Effector memory CD4-positive, alpha-beta T cell (primary cell): ENCODE measurements at places on chromosomes 4 and X.

GRCh38 chr4:138911909-138912703, 103.5 kb upstream of the NOCT start:
- no peak for DNase-seq

DNA sequence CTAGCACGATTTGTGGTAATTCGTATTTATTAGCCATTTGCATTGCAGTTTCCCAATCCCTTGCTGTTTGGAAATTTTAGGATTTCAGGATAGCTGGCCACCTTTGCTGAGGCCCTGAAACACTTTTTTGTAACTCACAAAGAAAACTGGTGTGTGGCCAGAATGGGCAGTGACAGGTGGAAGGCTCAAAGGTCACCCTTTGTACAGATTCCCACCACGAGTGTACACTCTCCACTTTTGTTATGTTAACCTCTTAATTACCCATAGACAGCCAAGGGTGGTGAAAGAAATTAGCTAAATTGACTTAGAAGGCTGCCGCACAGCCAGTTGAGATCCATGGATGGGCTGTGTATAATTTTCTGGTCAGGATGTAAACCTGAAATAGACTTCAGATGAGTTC, 109.7 kb upstream of the ARX start:
- DNase-seq, result no peak

- no peak for DNase-seq
Observed at GRCh38 chr4:103410386-103410785, 212.2 kb upstream of the CENPE start.

- DNase-seq, result no peak
Observed at GRCh38 chr4:3391422-3391821, 50.3 kb upstream of the HGFAC start.

- DNase-seq, result no peak
Observed at GRCh38 chrX:48513670-48514069, 4.9 kb downstream of the PORCN start.

DNA sequence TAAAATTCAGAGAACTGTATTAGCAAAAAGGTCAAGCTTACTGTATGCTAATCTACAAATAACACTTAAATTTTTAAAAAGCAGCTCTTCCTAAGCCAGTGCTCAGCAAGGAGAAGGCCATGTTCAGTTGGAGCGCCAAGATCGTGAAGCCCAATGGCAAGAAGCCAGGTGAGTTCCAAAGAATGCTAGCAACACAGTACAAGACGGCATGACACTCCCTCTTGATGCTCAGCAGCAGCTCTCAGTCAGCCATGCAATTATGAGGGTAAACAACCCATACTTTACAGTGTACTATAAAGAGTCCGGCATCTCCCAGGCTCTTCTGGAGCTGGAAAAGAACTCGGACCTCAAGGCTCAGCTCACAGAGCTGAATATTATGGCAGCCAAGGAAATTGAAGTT, 34.9 kb downstream of the STX18 start:
- no peak for DNase-seq

GRCh38 chrX:49915361-49916222, 6.8 kb upstream of the CLCN5 start:
- peak; percentile 26 for DNase-seq

DNA sequence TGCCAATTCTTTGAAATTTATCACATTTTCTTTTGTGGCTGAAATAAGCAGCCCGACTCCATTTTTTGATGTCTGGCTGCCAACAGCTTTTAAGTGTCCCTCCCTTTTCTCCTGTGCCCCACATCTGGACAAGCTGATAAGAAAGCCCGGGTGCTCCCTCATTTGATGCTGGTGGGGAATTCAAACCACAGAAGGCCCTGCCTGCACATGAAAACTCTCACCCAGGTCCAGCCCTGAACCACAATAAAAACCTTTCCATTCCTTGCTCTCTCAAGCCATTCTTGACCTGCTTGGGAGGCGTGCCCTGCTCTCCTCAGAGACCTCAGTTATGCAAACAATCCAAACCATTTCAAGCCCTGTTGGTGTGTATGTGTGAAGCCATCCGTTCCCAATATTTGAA, 93.9 kb downstream of the FAM53A start:
- no peak for DNase-seq

- DNase-seq, result no peak
Observed at GRCh38 chr4:41373221-41373620, 116.5 kb downstream of the UCHL1 start.

DNA sequence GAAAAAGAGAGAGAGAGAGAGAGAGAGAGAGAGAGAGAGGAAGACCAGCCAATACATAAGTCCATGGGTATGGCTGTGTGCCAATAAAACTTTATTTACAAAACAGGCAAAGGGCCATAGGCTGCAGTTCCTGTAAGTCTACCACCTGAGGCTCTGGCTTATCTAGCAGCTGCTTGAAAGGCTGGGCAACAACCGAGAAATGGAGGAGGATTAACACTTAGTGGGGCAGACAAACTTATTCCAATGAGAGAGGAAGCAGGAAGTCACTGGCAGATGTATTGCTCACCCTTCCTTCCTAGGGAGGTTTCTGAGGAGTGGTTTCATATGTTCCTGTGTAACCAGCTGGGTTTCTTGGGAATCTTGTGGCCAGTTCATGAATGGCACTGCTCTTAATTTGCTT, 4.7 kb upstream of the GPR143 start:
- no peak for DNase-seq

- no peak for DNase-seq
Observed at GRCh38 chrX:66654411-66654810, 15.5 kb upstream of the EDA2R start.

DNA sequence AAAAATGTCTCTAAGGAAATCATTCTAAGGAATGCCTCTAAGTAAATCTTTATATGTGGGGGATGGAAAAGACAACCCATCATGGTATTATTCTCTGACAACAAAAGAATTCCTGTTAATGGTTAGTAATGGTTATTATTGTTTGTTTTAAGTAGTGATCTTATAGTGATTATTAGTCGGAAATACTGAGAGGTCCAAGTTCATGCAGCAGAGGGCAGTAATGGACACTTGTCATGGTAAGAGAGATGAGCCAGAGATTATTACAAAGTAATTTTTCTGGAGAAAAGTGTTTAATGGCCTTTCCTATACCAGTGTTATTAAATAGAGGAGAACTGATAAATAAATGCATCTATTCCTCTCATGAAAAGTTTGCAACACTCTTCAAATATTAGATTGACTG, 8.1 kb upstream of the DKK2 start:
- DNase-seq, result no peak

- DNase-seq, result no peak
Observed at GRCh38 chrX:108090491-108091263, 665 bp downstream of the PSMD10 start.

GRCh38 chr4:76736414-76736813, 161.5 kb downstream of the SOWAHB start:
- DNase-seq, result no peak

GRCh38 chrX:9737363-9737762, 28.3 kb downstream of the GPR143 start:
- DNase-seq, result no peak

GRCh38 chrX:13144927-13145655, 100.7 kb upstream of the FAM9C start:
- DNase-seq, result no peak

DNA sequence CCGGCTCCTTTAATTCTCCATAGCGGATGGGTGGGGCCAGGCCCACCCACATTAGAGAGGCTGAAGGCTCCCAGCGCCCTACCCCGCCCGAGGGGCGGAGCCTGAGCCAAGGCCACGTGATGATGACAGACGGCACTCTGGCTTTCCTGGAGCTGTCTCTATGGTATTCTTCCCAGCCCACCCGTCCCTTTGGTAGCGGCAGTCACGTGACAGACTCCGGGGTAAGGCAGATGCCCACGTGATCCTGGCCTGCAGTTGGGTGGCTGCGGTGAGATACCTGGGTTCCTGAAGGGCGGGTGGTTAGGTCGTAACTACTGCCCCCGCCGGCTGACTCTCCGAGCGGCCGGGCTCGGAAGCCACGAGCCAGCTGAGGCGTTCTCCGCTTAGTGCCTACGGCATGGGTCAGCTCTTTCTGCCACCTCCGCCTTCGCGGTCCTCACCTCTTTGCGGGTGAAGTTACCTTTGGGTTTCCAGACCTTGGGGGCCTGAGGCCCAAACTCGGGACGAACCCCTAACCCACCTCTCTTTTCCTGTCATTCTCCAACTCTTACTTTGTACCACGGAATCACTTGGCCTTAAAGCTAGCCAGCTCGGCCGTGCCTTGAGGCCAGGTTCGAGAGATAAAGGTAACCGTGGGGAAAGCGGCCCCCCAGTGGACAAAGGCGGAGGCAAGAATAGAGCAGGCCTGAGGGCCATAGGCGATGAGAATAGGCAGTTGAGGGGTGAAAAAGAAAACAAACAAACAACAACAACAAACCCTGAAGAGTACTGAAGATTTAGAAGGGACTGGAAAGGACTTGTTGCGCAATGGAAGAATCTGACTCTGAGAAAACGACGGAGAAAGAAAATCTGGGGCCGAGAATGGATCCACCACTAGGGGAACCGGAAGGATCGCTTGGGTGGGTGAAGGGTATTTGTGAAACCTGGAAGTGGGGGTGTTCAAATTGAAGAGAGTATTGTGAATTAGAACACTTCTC, at the start of gene RRAGB:
TSS of gene RRAGB (plus strand) at position 229 of the 977 bp plus-strand sequence. CDS start at position 808, 579 bp downstream.
- DNase-seq, result peak; percentile 85

DNA sequence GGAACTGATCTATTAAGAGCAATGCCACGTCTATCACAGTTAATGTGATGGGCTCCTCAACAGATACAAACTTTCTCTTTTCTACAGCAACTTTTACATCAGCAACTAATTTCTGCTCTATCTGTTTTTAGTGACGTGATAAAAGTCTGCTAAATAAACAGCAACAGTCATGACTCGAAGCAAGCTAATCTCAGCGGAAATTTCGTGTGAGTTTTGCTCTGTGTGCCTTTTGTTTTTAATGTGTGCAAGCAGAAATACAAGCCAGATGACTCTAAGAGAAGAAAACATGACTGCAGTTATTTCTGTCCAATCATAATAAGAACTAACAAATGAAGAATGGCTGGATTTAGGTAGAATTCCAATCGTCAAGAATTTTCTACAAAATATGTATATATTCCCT, 214.3 kb downstream of the LDB2 start:
- DNase-seq, result no peak

DNA sequence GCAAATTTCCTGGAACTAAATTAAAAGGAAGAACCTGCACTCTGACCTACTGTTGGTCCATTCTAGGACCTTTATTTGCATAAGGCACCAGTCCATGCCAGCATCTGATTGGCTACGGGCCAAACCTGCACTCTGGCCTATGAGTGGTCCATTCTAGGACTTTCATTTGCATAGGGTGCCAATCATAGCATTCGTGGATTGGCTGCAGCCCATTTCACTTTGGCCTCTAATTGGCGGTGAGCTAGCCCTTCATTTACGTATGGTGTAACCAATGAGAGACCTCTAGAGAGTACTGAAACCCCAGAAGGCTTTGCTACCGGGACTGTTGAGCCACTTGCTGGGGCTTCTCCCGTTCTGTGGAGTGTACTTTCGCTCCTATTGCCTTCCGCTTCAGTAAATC, 6.1 kb upstream of the RNF175 start:
- DNase-seq, result no peak

DNA sequence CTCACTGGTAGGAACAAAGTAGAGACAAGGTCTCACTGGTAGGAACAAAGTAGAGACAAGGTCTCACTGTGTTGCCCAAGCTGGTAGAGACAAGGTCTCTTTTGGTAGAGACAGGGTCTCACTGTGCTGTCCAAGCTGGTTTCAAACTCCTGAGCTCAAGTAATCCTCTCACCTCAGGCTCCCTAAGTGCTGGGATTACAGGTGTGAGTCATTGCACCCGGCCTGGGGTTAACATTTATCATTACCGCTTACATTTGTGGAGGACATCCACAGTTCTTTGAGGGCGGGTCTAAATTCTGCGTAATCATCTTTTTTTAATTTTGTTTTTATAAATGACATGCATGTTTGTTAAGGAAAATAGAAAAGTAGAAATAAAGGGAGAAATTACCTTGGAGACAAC, 12.0 kb downstream of the RAB33B start:
- no peak for DNase-seq

- no peak for DNase-seq
Observed at GRCh38 chrX:154322890-154323289, 27.3 kb downstream of the TKTL1 start.

DNA sequence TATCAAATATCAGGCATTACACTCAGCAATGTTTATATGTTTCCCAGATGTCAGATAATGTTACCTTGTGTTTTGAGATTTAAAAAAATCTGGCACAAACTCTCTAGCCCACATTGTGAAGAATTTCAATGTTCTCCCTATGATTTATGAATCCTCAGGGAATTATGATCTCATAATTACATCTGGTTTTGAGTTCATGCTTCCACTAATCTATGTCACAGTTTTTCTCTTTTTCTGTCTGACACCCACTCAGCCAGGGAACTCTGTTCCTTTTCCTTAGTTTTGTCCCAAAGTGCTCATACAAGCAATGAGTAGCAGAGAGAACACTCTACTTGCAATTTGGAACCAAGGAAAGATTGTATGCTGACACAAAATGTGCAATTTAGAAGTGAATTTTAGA, 212.1 kb upstream of the POF1B start:
- DNase-seq, result no peak

- peak; percentile 50 for DNase-seq
Observed at GRCh38 chr4:7649741-7650531, 215.2 kb upstream of the PSAPL1 start.

DNA sequence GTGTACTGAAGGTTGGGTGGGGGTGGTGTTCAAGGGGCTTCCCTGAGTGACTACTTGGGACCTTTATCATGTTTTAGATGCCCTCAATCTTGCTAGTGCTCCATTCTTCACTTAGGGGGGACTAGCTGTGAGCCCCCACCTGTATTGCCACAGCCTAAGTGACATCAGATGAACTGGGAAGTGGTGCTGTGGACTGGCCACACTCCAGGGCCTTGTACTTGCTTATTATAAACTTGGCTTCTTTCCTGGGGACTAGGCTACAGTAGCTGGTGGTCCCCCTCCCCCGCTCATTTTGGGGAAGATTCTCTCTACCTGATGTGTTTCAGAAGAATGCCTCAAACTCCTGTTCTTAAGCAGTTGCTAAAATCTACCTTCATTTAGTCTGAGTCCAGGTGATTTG, 46.7 kb upstream of the WDR1 start:
- no peak for DNase-seq

- no peak for DNase-seq
Observed at GRCh38 chr4:10212400-10212799, 95.8 kb upstream of the WDR1 start.

DNA sequence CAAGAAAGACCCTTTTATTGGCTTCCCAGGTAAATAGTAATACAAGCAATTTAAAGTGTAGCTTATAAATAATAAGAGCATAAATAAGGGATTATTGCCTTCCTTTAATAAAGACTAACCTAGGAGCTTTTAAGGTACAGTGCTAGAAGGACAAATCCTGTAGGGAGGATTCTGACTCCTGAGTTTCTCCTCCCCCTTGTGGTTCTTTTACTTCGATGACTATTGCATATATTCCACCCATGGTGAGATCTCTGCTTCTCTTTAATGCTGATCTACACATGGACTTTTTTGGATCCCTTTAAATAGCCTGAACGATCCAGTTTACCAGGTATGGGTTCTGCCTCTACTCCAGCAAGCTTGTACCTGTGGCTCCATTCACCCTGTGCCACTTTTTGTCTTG, 2.5 kb downstream of the GALNT7 start:
- no peak for DNase-seq

- no peak for DNase-seq
Observed at GRCh38 chrX:110415440-110416170, 57.0 kb downstream of the RTL9 start.
